G401 (cell line): ENCODE measurements at places on chromosomes 2 and 18. TPM values are rescaled to one million over a fixed set of nuclear protein-coding genes. Genes with fewer than 3 reads are reported as not detected.

The OSR1 gene
- total RNA-seq, result 0.07 TPM in 1 of 2 replicates, not detected in the other

The RSAD2 gene
- not detected in 2 replicates for total RNA-seq

The UGT1A5 gene
- not detected in 2 replicates for total RNA-seq

The LIPG gene
- 9.0 and 15.0 TPM in 2 replicates for total RNA-seq

The MOGAT1 gene
- total RNA-seq, result not detected in 2 replicates

The GKN2 gene
- not detected in 2 replicates for total RNA-seq

The SP140L gene
- total RNA-seq, result 0.07 TPM in 1 of 2 replicates, not detected in the other

The MC4R gene
- total RNA-seq, result not detected in 2 replicates

The WIPF1 gene
- total RNA-seq, result not detected in 2 replicates

The DRC1 gene
- not detected in 2 replicates for total RNA-seq

The INPP1 gene
- 7.8 and 14.3 TPM in 2 replicates for total RNA-seq

The DSG1 gene
- not detected in 2 replicates for total RNA-seq

The RNF125 gene
- 2.4 and 2.8 TPM in 2 replicates for total RNA-seq

The RAD51AP2 gene
- total RNA-seq, result not detected in 2 replicates

The ST6GAL2 gene
- not detected in 2 replicates for total RNA-seq

The ASB18 gene
- not detected in 2 replicates for total RNA-seq

The ELOA2 gene
- total RNA-seq, result not detected in 2 replicates

The CENPA gene
- total RNA-seq, result 42.0 and 59.8 TPM in 2 replicates

The FARP2 gene
- total RNA-seq, result 36.3 and 38.6 TPM in 2 replicates

The PTPN2 gene
- 29.8 and 52.8 TPM in 2 replicates for total RNA-seq

The UCN gene
- not detected in 2 replicates for total RNA-seq

The ARHGEF4 gene
- 0.10 TPM in 1 of 2 replicates, not detected in the other for total RNA-seq

The TIA1 gene
- 98.9 and 99.1 TPM in 2 replicates for total RNA-seq

The CNTNAP5 gene
- total RNA-seq, result not detected in 2 replicates

The IL36RN gene
- not detected in 2 replicates for total RNA-seq

The IL18R1 gene
- total RNA-seq, result not detected in 2 replicates

The MTLN gene
- total RNA-seq, result 8.8 and 29.7 TPM in 2 replicates

The RFX8 gene
- not detected in 2 replicates for total RNA-seq

The EGR4 gene
- not detected in 2 replicates for total RNA-seq

The SLC14A1 gene
- not detected in 2 replicates for total RNA-seq

The EML6 gene
- total RNA-seq, result 0.20 and 4.2 TPM in 2 replicates

The TNS1 gene
- 0.37 TPM in 1 of 2 replicates, not detected in the other for total RNA-seq

The TXNDC2 gene
- 0.06 TPM in 1 of 2 replicates, not detected in the other for total RNA-seq

The PDE11A gene
- 2.6 and 3.2 TPM in 2 replicates for total RNA-seq

The KHK gene
- 2.4 and 7.3 TPM in 2 replicates for total RNA-seq

The NR4A2 gene
- not detected in 2 replicates for total RNA-seq

The IMPA2 gene
- 51.4 and 55.8 TPM in 2 replicates for total RNA-seq
